ENCODE measurements at places on chromosomes 4 and X. TPM values are rescaled to one million over a fixed set of nuclear protein-coding genes. Genes with fewer than 3 reads are reported as not detected.

DSPP gene
- total RNA-seq, result not detected

DNA sequence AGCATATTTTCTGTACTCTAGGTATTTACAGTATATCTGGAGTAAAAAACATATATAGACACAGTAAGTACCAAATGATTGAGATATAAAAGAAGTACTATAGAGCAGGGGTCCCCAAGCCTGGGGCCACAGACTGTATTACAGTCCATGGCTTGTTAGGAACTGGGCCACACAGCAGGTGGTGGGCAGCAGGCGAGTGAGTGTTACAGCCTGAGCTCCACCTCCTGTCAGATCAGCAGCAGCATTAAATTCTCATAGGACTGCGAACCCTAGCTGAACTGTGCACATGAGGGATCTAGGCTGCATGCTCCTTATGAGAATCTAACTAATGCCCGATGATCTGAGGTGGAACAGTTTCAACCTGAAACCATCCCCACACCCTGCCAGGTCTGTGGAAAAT, 300.7 kb downstream of the NR3C2 start:
- no peak for DNase-seq

GRCh38 chrX:34341258-34341657, 209.1 kb upstream of the FAM47A start:
- DNase-seq, result no peak

DNA sequence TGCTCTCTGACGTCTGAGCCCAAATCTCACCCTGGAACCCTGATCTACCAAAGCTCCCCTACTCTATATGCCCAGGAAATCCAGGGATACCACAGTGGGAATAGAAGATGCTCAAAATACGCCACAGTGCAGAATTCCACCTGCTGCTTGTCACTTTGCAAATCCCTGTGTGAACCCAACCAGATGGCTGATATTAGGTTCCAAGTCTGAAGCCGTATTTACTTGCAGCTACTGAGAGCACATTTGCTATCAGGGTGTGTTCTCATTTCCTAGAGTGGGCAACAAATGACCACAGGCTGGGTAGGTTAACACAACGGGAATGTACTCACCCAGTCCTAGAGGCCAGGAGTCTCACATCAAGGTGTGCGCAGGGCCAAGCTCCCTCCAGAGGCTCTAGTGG, 126.8 kb downstream of the MXRA5 start:
- no peak for DNase-seq

GRCh38 chr4:91621446-91621845, 682.3 kb upstream of the GRID2 start:
- DNase-seq, result no peak
